Dermis microvascular lymphatic vessel endothelial cell (primary cell): ENCODE measurements at places on chromosomes 4 and X. TPM values are rescaled to one million over a fixed set of nuclear protein-coding genes. Genes with fewer than 3 reads are reported as not detected.

The ZNF157 gene
- total RNA-seq: not detected in 2 replicates

DNA sequence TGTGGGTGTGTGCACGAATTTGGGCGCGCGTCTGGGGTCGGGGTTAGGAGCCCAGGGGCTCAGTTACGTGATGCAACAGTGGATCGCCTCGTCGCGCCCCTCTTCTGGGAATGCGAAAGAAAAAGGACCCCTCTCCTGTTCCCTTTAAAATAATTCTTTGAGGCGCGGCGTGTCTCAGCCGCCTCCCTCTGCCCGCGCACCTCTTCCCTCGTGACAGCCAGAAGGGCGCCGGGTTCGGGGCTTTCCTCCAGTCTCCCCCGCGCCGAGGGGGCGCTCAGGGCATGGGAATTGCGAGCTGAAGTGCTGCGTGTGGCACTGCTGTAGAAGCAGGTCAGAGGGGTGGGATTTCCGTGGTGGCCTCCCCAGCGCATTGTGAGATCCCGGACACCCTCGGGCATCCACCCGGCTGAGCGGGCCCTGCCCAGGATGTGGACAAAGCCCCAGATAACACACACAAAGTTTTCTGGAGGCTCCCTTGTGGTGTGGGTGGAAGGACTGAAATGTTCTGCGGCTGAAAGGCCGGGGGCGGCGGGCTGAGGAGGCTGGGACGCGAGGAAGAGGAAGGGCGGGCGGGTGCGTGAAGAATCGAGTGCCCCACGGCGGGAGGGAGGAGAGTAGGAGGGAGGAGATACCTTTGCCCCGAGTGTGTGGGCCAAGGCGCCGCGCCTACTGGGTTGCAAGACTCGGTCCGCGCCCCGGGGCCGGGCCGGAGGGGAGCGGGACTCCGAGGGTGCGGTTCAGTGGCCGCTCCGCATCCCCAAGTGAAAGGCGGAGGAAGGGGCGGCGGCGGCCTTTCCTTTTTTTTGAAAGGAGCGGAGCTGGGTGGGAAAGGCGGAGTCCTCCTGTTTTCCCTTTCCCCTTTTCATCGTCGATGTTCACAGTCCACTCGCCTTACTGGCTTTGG is 752 bp downstream of the SEPTIN11 start:
- DNase-seq: no peak

GRCh38 chrX:74160816-74161215 is 143.2 kb upstream of the ZCCHC13 start:
- no peak for DNase-seq

GRCh38 chr4:121126449-121127006 is 37.6 kb downstream of the TNIP3 start:
- DNase-seq: no peak

GRCh38 chrX:40471965-40472648 is 108.7 kb upstream of the ATP6AP2 start:
- no peak for DNase-seq

DNA sequence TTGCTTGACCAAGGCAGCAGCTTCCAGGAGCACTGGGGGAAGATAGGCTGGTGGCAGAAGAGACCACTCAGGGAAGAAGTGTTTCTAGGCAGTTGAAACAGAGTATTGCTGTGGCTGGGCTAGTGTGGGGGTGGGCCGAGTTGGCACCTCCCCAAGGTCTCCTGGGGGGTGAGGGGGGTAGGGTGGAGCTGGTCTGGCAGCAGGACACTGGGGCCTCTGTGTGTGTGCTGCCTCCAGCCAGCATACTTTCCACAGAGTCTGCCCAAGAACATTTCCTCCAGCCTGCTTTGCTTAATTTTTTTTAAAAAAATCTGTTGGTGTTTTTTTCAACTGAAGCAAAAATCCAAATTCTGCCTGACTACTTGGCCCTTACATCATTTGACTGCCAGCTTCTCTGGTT is 4.0 kb downstream of the ITIH6 start:
- DNase-seq: no peak
